ENCODE measurements at places on chromosomes 3 and 15. TPM values are rescaled to one million over a fixed set of nuclear protein-coding genes. Genes with fewer than 3 reads are reported as not detected.

The CCR3 gene
- not detected for total RNA-seq

The STARD9 gene
- 8.0 TPM for total RNA-seq

DNA sequence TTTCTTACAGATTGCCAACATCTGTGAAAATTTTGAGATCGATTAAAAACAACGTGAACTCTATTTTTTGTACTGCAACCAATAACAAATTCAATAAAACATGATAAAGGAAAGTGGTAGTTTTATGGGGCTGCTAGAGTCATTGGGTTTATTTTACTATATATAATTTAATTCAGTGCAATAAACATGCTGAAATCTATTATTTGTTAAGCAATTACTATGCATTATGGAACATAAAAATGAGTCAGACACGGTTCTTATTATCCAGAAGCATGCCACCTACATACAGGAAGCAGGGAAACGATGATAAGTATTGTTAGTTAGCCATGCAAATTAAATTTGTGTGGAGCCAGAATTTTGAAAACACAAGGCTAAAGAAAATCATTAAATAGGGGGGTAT lies 27.2 kb downstream of the NPHP3 start:
- no peak for DNase-seq

- DNase-seq, result no peak
These were observed 3.1 kb downstream of the SERF2 start for GRCh38 chr15:43795197-43795596.

- no peak for DNase-seq
These were observed 3.7 kb upstream of the CCR2 start for GRCh38 chr3:46350262-46350565.

The PEX5L gene
- 0.27 TPM for total RNA-seq

DNA sequence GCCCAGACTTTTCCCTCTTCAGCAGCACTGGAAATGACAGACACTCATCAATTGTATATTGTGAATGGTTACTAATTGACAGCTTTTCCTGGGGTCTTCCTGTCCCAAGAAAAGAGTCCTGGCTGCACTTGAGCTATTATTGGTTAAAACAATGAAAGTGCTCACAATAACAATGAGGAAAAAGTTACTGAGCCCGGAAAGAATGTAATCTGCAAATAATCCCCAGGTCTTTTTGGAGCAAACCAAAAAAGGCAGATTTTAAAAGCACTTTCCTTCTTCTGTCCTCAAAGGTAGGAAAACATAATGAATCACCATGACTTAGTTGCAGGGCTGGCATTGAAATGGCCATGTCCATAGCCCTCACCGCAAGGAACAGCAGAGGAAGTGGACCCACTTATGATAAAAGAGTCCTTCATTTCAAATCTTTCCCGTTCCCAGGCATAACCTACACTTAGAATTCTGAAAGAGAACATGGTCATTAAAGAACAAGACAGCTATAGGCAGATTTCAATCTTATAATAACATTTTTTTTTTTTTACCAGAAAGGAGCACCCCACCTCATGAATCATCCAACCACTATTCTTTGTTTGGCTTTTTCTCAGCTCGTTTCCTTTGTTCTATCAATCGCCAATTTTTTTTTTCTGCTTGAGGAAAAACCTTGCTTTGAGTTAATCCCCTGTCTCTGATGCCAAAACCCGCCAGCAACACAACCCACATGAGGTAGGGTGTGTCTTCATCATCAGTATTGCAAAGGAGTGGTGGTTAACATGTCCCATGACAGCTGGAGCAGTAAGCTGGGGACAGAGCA lies 35.5 kb upstream of the ATP1B3 start:
- DNase-seq, result peak; percentile 86

DNA sequence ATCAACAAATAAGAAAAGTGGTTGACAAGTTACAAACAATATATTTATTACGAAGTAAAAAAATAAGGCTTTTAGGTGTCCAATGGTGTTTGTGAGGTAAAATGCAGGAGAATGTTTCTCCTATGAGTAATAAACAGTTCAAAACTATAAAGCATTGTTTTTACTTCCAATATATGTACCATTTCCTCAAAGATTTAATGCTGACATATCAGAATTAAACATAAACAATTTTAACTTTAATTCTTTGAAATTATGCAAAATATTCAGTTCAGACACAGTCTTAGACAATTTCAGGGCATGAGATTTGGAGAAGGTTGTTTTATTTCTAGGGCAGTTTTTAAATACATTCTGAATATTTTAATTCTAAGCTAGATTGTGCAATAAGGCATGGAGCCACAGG lies 602.5 kb upstream of the DPPA4 start:
- no peak for DNase-seq

DNA sequence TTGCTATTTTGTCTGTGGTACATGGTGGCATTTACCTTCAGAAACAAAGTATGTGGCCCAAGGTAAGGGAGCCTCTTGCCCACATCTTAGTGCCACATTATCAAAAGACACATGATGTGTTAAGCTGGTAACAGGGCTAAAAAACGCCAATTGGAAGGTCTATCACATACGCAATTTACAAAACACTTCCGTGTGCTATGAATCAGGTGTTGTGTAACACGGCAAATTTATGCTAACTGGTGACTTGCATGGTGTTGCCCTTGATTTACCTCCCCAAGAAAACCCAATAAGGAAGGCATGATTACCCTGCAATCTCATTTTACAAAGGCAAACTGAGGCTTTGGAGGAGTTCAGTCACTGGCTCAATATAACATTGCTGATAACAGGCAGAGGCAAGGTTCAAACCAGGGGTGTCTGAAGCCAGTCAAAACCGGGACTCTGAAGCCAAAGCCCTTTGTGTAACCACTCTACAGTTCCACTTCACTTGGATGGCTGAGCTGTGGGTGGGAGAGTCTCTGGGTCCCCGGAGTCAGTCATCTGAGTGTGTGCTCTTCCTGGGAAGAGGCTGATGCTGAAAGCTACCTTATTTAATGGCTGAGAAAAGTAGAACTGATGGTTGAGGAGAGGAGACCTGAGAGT lies 103.9 kb upstream of the BCL6 start:
- no peak for DNase-seq

DNA sequence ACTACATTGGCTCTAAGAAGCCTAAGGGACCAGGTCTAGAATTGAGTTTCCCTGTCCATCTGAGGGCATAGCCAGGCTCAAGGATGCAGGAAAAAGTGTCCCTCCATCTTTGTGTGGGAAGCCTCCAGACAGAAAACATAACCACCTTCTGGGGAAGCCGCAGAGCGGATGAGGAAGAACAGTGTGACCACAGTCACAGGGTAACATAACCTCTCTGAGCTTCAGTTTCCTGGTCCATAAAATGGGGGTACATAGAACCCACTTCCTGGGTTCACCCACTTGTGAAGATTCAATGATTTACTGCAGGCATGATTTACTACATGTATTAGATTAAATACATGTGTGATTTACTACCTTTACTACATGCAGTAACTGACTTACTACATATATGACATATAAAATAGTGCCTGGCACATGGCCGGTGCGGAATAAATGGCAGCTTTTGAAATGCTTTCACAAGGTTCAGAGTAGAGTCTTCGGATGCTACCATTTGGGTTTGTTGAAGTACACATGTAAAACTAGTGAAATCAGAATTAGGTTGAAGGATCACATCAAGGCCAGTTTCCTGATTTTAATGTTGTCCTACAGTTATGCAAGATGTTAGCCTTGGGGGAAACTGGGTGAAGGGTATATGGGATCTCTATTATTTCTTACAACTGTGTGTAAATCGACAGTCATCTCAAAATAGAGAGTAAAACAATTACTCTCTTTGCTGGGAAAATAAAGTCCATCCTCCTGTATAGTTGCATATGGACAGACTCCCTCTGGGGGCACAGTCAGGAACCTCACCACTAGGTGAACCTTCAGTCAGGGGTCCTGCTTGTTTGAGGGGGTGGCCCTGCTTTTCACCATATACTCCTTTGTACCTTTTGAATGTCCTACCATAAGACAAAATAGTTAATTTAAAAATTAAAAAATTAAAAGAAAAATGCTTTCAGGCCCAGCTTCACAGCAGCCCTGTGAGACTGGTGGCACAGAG lies 86.0 kb downstream of the SEMA5B start:
- DNase-seq, result no peak

GRCh38 chr3:82939491-82940097 lies 1178.1 kb upstream of the GBE1 start:
- no peak for DNase-seq

The PLCL2 gene
- total RNA-seq, result 11.6 TPM

DNA sequence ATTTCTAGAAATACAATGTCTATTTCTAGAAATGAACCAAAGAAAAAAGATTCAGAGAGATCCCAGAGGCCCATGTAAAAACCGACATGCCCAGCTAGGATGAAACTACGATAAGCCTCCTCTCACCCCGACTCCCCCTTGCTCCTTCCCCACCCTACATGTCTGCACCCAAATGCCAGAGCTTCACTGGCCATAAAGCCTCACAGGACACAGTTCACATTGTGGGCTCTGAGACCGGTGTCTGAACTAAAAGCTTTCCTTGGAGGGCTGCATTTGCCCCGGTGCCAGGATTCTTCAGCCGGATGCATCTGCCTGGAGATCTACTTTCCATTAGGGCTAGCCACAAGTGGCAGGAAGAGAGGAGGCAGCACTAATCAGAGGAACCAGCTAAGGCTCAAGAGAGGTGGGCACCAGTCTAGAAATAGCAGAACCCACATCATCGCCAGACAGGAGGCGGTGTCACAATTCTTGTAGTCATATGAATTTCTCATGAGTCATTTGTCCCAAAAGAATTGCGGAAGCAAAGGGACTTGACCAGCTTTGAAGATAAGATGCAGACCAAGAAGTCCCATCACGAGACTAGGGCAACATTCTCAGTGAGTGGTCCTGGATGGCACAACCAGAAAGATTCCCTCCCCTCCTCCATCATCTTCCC lies 353.6 kb downstream of the NTRK3 start:
- DNase-seq, result no peak

The RAB6B gene
- 0.36 TPM for total RNA-seq

The STX19 gene
- not detected for total RNA-seq

DNA sequence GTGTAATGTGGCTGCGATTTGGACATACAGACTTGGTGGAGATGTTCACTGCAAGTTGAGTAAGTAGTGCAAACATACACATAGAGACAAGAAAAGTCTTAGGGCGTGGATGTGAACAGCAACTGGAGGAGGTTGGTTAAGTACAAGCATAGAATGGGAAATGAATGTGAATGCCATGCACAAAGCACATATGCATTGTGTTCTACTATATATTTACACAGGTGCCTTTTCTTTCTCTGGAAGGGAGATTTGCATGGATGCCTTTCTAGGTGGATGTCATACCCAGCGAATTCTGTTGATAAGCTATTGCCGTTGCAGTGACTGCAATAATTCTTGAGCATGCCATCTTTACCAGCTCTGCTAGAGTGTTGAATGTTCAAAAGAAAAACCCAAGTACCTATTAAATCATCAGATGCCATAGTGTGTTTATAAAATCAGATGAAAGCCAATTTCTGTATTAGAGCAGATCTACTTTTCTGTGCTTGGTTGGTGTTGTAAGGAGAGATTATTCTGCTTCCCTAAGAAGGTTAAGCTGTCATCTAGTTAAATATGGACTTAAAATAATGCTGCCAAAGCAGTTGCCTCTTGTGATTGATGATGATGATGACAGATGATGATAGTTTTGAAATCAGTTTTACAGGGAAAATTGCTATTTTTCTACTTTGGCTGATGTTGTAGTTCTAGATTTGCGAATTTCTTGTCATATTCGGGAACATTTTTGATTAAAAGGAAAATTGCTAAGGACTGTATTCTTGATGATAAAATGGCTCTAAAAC lies 148.4 kb downstream of the CNTN4 start:
- no peak for DNase-seq

- peak; percentile 89 for DNase-seq
These were observed 17.1 kb downstream of the SLC9A9 start for GRCh38 chr3:143831208-143831607.

The KIF9 gene
- total RNA-seq, result 11.0 TPM

DNA sequence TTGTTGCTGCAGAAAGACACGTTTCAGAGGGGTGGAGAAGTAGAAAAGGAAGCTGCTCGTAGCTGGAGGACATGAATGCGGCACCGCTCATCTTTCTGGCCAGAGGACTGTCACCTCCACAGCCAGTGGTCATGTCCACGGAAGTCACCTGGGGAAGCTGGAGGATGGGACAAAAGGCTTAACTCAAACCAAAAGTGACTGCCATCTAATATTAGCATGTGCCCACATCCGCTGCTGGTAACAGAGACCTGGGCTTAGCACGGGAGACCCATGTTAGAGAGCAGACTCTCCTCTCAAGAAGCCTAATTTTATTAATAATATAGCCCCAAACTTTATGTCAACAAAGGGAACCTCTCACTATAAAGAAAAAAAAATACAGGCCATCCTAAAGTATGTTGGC lies 5.9 kb downstream of the MEX3B start:
- no peak for DNase-seq

DNA sequence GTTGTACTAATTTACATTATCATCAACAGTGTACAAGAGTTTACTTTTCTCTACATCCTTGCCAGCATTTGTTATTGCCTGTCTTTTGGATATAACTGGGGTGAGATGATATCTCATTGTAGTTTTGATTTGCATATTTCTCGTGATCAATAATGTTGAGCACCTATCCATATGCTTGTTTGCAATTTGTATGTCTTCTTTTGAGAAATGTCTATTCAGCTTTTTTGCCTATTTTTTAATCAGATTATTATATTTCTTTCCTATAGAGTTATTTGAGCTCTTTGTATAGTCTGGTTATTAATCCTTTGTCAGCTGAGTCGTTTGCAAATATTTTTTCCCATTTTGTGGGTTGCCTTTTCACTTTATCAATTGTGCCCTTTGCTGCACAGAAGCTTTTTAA lies 540.8 kb upstream of the SGO1 start:
- no peak for DNase-seq

DNA sequence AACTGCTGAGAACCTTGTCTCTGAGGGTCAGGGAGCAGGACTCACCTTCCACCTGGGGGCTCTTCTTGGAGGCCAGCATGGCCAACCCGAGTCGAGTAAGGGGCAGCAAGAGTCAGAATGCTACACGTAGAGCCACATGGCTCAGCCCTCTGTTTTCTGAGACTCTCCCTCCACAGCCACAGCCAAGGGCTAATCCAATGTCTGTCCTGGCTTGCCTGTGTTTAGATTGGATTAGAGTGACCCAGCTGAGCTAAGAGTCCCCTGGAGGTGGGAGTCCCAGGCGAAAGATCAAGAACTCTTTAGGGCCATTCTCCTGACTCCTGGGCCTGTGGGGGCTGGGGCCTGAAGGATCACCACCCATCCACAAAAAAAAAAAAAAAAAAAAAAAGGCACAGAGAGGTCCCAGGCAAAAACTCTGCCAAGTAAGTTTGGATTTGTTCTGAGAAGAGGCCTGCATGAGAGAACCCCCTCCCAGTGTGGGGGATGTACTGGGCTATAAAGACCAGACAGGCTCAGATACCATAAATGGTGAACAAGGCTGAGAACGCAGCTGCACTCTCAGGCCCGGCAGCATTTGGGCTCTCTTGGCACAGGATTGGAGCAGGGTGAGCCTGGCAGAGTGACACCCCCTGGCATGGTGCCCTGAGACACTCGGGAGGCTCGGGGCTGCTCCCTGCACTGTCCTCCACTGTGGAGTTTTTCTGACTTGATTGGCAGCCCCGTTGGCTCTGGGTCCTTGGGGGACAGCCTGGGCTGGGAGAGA lies 88.0 kb upstream of the OSBPL11 start:
- peak; percentile 7 for DNase-seq

The FEZF2 gene
- not detected for total RNA-seq

All from fibroblast of the aortic adventitia (primary cell).